NCI-H1092 (cell line): ENCODE measurements at places on chromosomes 3 and 15.

- no peak for DNase-seq
Measured at GRCh38 chr3:39232859-39233258, 40.5 kb upstream of the XIRP1 start.

DNA sequence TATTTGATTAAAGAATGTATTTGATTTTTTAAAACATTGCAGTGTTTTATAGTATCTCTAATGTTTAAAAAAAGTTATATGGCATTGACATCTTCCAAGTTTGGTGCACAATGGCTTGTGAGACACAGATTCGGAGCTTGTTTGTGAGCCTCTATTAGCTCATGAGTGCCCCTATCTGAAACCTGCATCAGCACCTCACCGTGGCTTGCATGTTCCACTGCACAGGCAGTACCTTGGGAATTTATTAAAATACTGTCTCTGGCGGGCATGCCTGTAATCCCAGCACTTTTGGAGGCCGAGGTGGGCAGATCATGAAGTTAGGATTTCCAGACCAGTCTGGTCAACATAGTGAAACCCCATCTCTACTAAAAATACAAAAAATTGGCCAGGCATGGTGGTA lies 6.8 kb upstream of the RTP2 start:
- no peak for DNase-seq

GRCh38 chr15:60555806-60556205 lies 76.9 kb upstream of the ICE2 start:
- no peak for DNase-seq

GRCh38 chr15:48334260-48334659 lies 3.0 kb downstream of the DUT start:
- DNase-seq: no peak

- DNase-seq: no peak
Measured at GRCh38 chr3:130404401-130404800, 58.9 kb downstream of the COL6A5 start.
